ENCODE measurements at places on chromosomes 3 and 15. TPM values are rescaled to one million over a fixed set of nuclear protein-coding genes. Genes with fewer than 3 reads are reported as not detected.

The SELENOS gene
- total RNA-seq = 168 TPM

The CHAC1 gene
- 8.9 TPM for total RNA-seq

The RASGRF1 gene
- 0.34 TPM for total RNA-seq

The NAALADL2 gene
- not detected for total RNA-seq

Data from A549 treated with Hydrocortisone at 1 μM for 4 hours (cell line).